Esophagus squamous epithelium (tissue), 5 donors: ENCODE measurements at places on chromosomes 4 and X.

DNA sequence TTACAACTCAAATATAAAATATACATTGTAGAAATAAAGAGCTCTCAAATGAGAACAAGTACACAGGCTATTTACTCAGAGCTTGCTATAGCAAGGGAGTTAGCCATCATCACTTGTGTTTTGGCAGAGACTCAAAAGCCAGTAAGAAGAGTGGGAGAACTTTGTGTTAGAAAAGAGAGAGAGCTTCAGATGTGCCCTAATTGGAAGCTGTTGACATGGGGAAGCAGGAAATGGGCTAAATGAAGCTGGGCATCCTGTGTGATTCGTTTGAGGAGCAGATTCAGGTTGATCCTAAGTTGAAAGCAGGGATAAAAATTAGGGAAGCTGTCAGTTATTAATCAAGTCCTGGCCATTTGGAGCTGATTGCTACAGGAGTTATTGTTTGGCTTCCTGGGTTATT, 207.4 kb upstream of the MAOA start:
- no peak for DNase-seq

- DNase-seq = no peak
Measured at GRCh38 chrX:34656842-34657725, at the start of gene TMEM47. Gene TMEM47 (minus strand): TSS chrX:34657285. CDS start chrX:34657029, 256 bp downstream.

GRCh38 chrX:150182161-150182560, 181.0 kb upstream of the MAMLD1 start:
- DNase-seq = no peak

DNA sequence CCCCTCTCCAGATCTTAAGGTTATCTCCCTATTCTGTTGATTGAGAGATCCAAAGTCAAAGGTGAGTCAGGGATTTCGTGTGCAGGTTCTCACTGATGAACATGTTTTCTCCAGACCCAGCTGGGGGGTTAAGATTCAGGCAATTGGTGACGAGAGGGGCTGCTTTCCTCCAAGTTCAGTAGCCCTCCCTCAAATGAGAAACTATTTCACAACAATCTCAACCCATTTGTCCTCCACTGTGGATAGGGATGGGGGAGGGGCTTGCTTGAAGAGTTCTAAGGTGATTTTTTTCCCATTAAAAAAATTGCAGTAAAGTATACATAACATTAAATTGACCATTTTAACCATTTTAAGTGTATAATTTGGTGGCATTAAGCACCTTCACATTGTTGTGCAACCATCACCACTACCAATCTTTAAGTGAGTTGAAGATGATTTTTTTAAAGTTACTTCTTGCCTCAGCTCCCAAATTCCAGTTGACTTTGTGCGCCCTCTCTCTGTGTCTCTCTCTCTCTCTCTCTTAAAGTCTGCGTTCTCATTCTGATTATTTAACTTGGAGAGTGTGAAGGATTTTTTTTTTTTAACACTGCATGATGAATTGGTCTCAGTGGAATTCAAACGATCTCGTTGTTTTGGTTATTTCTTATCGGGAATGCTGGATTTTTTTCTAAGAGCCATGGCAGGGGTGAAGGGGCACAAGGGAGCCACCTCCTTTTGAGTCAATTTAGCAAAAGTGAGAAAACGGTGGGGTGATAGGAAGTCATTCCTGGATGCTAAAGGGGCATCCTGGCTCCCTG, 175.9 kb downstream of the SHROOM3 start:
- DNase-seq = no peak

DNA sequence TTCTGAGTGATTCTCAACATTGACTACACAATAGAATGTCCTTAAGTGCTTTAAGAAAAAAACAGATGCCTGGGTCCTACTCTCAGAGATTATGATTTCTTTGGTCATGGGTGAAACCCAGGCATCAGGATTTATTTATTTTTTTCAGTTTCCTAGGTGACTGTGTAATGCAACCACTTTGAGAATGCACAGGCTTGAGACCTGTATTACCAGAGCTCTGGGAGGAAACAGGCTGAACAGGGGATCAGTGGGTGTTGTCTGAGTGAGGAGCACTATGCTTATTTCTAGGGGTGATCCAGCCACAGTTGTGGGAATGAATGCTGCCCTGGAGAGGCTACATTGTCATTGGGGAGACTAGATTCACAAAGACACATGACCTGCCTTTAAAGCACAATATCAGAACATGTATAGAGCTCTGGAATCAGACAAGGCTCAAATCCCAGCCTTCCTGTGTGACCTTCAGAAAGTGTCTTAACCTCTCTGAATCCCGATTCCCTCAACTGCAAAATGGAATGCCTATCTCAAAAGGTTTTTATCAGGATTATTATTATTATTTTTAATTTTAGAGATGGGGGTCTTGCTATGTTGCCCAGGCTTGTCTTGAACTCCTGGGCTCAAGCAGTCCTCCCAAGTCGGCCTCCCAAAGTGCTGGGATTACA, 61.6 kb upstream of the PRPS1 start:
- DNase-seq = no peak

DNA sequence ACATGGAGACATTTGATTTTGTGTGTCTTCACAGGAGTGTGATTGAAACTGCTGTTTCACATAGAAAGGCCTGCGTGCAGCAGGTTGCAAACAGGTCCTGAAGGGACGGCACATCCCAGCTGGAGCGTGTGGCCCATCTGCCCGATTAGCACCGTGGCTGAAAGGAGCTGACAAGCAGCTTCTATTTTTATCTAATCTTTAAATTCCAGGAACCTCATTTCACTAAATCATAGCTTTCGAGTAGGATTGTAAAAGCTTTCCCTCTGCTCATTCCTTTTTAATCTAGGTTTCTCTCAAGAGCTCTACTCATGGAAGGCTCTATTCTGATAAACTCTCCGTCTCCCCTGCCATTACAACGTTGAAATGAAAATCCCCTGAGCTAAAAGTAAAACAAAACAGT, 106.8 kb downstream of the FSTL5 start:
- no peak for DNase-seq

DNA sequence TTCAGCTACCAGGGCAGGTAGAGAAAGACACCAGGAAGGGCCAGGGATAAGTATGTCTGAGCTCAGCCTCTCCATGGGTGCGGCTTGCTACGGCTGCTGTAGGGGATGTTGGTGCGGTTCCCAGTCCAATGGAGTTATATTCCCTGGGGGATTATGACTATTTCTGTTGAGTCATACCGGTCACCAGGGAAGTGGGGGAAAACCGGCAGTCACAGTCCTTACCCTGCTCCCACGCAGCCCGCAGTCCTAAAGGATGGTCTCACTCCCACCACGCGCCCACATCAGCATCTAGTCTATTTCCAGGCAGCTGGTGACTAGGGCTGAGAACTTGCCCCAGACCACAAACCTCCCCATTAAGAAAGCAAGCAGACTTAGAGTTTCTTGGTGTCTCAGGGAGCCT, 191.6 kb downstream of the VEGFC start:
- no peak for DNase-seq

DNA sequence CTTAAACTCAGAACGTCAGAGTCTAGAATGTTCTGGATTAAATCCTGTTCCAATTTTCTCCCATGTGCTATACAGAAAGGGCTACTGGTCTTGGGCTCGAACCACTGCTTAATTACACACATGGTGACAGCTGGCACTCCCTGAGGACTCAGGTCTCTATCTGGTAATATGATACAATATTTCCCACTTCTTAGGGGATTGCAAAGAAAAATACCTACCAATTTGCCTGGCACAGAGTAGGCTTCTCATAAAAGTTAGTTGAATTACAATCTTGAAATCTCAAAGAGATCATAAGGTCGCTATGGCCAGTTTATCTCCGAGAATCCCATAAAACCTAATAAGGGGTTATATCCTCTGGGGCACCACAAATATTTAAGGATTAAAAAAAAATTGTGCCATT, 8.6 kb downstream of the GPM6B start:
- DNase-seq = no peak

- no peak for DNase-seq
Measured at GRCh38 chrX:16876696-16877095, 6.5 kb upstream of the RBBP7 start.

- DNase-seq = no peak
Measured at GRCh38 chrX:19629541-19629940, 114.2 kb upstream of the MAP3K15 start.

GRCh38 chrX:100995469-100995868, 26.0 kb downstream of the ARL13A start:
- DNase-seq = no peak
